Activated naive CD4-positive, alpha-beta T cell (primary cell): ENCODE measurements at places on chromosomes 6 and 20.

GRCh38 chr6:152087096-152087495 lies 279.6 kb downstream of the ESR1 start:
- no peak for DNase-seq

DNA sequence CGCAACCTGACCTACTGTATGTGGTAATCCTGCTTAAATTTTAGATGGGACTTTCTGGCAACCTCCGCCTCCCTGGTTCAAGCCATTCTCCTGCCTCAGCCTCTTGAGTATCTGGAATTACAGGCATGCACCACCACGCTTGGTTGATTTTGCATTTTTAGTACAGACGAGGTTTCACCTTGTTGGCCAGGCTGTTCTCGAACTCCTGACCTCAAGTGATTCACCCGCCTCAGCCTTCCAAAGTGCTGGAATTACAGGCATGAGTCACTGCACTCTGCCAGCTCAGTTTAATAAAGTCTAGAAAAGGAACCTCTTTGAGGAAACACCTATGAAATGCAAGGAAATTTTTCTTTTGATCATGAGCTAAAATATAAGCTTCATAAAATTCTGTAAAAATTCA lies 9.0 kb upstream of the PLCB4 start:
- no peak for DNase-seq

DNA sequence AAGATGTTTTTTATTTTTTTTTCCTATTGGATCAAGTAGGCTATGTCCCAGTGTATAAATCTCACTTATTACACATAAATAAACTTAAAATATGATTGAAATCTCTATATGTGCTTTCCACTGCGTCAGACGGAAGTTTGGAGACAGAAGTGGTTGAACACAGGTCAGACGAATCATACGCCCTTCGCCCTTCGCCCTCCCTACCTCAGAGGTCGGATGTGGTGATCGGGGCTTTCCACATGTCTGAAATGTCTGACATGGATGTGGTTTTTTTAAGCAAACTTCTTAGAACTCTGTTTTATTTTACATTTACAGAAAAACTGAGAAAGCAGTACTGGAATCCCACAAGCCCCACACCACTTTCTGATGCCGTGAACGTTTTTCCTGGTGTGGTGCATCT lies 344.4 kb downstream of the THBS2 start:
- no peak for DNase-seq

DNA sequence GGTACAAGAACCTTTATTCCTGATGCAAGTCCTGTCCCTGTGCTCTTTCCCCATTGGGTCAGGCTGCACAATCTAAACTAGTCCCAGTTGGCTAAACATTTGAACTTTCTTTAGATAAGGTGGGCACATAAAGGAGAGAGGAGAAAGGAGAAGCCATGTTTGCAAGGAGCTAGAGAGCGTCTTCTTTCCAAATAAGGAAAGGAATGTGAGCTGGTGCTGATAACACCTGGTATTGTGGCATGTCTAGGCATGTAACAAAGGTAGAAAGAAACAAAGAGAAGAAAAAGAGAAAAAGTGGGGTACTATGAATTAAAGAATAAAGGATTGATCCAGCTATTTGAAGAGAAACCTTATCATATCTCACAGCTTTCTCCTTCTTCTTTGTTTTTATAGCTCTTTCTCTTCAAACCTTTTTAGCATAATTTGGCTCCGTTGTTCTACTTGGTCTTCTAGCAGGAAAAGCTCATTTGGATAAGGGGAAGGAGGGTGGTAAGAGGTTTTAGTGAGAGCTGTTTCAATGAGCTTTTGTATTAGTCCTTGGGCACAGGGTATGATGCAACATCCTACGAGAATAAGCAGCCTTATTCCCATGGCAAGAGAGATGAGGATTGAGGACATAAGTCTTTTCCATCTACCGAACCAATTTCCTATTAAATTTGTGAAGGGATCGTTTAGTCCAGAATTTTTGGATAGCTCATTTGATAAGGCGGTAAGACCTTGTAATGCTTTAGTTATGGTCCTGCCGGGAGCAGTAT lies 415.5 kb upstream of the MAN1A1 start:
- no peak for DNase-seq

- DNase-seq, result no peak
Measured at GRCh38 chr6:118869894-118870589, 23.9 kb upstream of the ASF1A start.

- no peak for DNase-seq
Measured at GRCh38 chr6:7151381-7151780, 43.6 kb downstream of the RREB1 start.

- DNase-seq, result no peak
Measured at GRCh38 chr20:48065833-48066232, 280.6 kb upstream of the SULF2 start.

DNA sequence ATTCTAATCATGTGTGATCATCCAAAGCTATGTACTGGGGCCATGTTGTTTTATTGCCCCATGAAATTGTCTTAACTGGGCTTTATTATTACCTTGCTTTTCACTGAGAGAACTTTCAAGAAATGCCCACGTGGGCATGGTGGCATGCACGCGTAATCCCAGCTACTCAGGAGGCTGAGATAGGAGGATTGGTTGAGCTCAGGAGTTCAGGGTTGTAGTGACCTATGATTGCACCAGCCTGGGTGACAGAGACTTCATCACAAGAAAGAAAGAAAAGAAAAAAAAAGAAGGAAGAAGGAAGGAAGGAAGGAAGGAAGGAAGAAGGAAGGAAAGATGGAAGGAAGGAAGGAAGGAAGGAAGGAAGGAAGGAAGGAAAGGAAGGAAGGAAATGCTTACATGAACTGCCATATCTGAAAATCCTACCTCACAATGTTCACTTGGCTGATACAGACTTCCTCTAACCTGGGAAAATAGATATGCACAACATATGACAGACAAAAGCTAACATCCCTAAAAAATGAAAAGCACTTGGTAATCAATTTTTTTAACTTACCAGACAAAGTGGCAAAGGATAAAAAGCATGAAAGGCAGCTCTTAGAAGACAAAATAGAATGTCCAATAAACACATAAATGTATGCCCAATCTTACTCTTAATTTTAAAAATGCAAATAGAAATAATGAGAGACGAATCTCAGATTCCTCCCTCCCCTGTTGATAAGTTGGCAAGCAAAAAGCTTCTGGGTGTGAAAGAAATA lies 25.5 kb upstream of the TMEM244 start:
- no peak for DNase-seq

DNA sequence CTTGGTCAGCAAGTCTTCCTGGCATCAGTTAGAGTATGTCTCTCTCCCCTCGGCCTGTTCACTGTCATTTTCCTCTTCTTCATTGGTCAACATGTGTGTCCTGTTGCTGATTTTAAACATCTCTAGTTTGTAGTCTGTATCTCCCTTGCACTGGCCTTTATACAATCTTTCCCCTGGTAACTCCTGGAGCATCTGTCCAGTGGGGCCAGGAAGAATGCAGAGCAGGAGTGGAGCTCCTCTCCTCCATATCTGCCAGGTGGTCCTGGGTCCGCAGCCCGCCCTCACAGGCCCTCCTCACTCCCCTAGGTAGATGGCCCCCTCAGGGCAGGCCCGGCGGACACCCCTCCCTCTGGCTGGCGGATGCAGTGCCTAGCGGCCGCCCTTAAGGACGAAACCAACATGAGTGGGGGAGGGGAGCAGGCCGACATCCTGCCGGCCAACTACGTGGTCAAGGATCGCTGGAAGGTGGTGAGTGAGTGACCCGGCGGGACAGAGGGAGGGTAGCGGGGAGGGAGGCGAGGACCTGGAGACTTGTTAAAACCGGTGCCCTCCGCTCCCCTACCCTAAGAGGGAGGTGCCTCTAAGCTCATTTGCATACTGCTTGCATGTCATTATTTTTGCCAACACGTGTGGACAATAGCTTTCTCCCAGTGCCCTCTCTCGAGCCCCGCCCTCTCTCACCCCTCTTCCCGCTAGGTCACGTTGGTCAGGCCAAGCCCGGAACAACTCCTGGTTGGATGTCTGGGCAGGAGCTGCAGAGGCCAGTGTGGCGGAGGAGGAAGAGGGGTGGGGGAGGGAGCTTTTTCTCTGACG lies 3.2 kb downstream of the TTBK1 start:
- DNase-seq, result no peak

GRCh38 chr20:32681175-32682084 lies 7.7 kb upstream of the C20orf203 start:
- no peak for DNase-seq

DNA sequence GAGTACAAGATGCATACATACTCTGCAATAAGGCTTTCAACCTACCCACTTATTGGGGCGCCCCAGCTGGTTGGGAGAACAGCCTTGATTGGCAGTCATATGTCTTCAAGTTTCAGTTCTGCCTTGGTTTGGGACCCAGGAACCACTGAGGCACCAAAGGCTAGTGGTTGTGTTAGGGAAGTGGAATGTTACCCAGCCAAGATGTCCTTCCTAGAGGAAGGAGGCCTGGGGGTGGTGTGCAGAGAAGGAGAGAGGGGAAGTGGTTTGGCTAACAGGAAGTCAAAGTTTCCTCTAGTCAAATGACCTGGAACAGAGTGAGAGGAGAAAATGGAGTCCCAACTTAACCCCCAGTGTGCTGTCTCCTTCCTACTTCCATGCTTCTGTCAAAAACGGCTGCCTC lies 59.4 kb downstream of the CD164 start:
- no peak for DNase-seq

- DNase-seq, result no peak
Measured at GRCh38 chr20:62923669-62924441, 2.5 kb downstream of the DIDO1 start.

GRCh38 chr6:112906726-112907125 lies 559.6 kb downstream of the RFPL4B start:
- DNase-seq, result no peak

DNA sequence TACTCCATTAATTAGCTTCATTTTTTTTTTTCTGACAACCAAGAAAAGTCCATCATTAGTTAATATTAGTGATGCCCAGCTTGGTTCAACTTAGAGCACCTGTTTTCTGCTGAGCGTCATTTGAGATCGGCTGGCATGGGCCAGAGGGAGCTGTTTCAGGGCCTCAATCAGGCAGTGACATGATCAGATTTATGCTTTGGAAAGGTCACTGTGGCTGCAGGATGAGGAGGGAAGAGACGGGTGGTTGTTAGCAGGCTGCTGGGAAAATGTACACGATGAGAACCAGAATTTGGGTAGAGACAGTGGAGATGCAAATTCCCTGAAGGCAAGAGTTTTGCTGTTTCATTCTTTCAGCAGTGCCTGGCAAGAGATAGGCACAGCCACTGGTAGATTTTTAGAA lies 4.4 kb upstream of the STX16 start:
- DNase-seq, result no peak

- no peak for DNase-seq
Measured at GRCh38 chr6:167089243-167090142, 33.4 kb upstream of the CCR6 start.

- no peak for DNase-seq
Measured at GRCh38 chr6:7445885-7446461, 56.4 kb downstream of the RIOK1 start.

DNA sequence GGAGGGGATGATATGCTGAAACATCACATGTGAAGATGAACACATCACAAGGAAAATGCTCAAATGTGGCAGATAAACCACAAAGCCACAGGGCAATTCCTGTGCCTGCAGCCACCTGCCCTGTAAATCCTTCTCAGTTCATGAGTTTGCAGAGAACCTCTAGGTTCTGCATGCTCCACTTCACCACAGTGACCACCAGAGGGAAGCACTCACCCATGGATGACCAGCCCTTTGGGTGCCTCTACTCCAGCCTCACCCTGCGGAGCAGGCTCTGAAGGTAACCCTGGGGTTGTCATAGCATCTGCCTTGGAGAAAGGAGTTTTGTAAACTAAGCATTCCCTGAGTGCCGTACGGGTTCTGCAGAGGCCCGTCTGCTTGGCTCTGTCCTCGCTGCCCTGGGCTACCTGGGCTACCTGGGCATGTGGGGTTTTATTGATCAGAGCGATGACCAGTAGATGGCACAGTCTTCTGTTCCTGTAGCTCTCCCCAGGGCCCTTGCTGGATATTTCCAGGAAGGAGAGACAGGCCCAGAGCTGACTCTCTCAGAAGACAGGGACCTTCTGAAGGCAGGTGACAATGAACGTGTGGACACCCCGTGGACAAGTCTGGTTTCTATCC lies 31.7 kb upstream of the CST1 start:
- DNase-seq, result no peak

GRCh38 chr6:15626878-15627674 lies 35.8 kb downstream of the DTNBP1 start:
- no peak for DNase-seq

GRCh38 chr6:33897189-33897780 lies 93.5 kb upstream of the MLN start:
- DNase-seq, result no peak

- DNase-seq, result no peak
Measured at GRCh38 chr6:93416571-93417420, 2.6 kb downstream of the EPHA7 start.

DNA sequence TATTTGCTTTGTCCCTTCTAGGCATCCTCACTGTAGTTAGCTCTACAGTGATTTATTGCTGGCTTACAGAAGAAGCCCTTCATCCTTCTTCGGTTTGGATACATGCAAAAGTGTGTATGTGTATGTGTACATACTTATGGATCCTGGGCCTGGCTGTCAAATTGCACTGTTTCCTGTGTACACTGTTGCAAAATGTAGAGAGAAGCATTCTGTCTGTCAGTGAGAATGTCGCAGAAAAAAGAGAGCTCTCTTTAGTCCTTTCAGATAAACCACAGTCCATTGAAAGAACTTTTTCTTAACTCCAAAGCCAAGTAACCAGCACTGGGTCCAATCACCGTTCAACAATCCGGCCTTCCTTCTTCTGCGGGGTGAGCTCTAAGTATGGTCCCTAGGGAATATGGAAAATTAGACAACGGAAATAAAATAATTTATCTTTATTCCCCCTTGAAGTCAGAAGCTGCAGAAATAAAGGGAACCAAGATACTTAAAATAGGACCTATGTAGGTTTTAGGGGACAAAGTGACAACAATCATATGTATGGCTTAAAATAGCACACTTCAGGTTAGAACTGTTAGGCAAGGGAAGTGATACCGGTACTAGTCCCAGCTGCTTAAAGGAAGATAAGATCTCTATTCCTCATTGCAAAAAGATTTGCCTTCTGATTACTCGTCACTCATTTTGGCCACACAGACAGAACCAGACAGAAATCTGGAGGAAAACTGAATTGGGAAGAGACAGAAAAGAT lies 107.0 kb downstream of the CD83 start:
- no peak for DNase-seq

GRCh38 chr20:47524015-47524784 lies 22.5 kb downstream of the NCOA3 start:
- DNase-seq, result no peak

DNA sequence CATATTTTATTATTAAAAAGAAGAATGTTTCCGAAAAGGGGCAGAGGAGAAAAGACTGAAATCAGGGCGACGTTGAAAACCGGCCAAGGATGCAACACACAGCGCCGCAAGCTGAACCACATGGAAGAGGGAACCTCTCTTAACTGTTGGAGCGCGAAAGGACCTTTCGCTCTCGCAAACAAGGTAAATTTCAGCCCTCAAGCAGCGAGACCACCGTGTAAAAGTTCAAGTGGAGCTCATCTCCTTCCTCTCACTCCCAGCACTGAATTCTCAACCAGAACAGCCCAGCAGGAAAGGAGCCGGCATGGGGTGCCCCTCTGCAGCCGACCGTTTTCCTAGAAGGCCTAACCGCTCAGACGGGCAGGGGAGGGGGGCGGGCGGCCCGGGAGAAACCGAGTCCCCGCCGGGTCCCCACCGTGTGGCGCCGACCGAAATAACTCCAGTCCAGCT lies 621 bp downstream of the GPR63 start:
- DNase-seq, result no peak
